GM19239 (cell line): ENCODE measurements at places on chromosomes 2 and 18.

- peak; percentile 4 for DNase-seq
Observed at GRCh38 chr2:172806493-172806892, 70.8 kb downstream of the RAPGEF4 start.

DNA sequence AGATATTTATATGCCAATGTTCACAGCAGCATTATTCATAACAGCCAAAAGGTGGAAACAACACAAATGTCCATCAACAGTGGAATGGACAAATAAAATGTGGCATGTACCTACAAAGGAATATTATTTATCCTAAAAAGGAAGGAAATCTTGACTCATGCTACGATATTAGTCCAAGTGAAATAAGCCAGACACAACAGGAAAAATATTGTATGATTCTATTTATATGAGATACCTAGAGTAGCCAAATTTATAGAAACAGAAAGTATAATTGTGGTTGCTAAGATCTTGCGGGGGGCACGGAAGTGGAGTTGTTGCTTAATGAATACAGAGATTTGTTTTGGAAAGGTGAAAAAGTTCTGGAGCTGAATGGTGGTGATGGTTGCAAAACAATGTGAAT, 33.0 kb upstream of the CCDC150 start:
- no peak for DNase-seq

- no peak for DNase-seq
Observed at GRCh38 chr2:241068136-241068941, 33.7 kb downstream of the MTERF4 start.

- DNase-seq, result no peak
Observed at GRCh38 chr2:185391543-185391942, 347.1 kb upstream of the FSIP2 start.

DNA sequence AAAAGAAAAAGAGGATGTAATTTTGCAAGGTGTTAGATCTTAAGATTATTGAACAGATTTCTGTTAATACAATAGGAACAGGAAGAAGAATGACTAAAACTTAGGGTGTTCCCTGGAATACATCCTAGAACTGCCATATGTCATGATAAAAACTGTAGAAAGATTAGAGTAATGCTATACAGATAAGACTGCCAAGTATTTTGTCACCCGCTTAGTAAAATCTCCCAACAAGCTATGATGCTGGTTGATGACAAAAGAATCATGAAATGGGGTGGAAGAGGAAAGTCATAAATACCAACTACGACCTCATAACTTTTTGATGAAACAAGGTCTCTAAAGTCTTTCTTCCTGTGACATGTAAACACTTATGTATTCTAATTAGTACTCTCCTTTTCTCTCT, 163.6 kb upstream of the COL3A1 start:
- no peak for DNase-seq

GRCh38 chr2:117933884-117934354, 80.0 kb downstream of the CCDC93 start:
- DNase-seq, result no peak

- DNase-seq, result no peak
Observed at GRCh38 chr2:234289834-234290590, 206.9 kb downstream of the ARL4C start.

DNA sequence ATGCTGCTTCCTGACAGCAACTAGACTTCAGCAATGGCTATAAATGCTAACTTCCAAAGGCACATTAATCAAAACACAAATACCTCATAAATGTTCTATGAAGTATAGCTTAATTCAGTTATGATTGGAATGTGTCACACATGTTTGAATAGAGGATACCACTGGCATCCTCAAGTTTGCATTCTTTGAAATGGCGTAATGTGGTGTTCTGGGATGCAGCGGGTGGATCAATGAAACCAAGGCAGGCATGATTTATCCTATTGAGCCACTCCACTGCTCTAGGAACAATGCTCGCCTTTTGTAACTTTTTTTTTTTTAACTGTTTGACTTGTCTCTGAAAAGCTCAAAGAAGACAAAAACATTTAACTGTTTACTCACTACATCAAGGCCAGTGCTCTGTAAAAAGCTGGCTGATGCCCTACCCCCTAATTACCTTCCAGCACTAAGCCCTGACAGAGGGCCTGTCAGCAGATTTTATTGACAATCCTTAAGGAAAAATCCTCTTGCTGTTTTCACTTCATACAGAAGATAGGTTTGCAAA, 278.8 kb upstream of the SESTD1 start:
- DNase-seq, result no peak

- no peak for DNase-seq
Observed at GRCh38 chr2:142650601-142651000, 226.9 kb upstream of the KYNU start.

DNA sequence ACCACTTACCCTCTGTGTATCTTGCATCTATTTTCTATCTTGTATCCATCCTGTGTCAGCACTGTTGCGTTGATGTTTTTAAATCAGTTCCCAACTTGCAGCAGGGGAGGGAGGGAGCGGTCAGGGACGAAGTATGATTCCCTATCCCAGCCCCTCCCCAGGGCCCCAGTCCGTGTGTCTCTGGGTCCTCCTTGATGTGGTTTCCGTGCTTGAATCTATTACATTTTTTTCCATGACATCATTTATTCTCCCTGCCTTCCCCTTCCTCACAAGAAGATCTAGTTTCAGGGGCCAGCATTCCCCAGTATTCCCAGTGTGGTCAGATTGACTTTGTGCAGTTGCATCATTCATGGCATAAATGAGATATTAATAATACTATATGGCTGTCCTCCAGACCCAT, 479.3 kb downstream of the PTPRM start:
- no peak for DNase-seq
